ENCODE measurements at places on chromosomes 5 and 9. TPM values are rescaled to one million over a fixed set of nuclear protein-coding genes. Genes with fewer than 3 reads are reported as not detected.

POLK gene
- 22.1 TPM for total RNA-seq

ENTPD2 gene
- not detected for total RNA-seq

DNA sequence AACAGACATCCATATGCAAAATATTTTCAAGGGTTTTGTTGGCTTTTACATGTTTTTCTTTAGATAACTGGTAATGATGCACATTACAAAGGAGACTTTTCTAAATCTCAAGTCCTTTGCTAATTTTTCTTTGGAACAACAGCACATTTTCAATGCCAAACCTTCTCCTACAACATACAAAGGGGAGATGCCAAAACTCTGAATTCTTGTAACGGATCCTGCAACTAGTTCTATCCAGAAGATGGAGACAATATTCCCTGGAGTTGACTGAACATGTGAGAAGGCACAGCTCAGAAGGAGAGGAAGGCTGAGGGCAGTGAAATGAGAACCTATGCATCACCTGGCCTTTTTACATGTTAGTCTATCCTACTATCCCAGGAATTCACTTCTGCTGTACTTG lies 21.0 kb downstream of the DNAJA1 start:
- DNase-seq, result no peak

GRCh38 chr9:122218935-122219855 lies 9.6 kb downstream of the LHX6 start:
- no peak for DNase-seq

DNA sequence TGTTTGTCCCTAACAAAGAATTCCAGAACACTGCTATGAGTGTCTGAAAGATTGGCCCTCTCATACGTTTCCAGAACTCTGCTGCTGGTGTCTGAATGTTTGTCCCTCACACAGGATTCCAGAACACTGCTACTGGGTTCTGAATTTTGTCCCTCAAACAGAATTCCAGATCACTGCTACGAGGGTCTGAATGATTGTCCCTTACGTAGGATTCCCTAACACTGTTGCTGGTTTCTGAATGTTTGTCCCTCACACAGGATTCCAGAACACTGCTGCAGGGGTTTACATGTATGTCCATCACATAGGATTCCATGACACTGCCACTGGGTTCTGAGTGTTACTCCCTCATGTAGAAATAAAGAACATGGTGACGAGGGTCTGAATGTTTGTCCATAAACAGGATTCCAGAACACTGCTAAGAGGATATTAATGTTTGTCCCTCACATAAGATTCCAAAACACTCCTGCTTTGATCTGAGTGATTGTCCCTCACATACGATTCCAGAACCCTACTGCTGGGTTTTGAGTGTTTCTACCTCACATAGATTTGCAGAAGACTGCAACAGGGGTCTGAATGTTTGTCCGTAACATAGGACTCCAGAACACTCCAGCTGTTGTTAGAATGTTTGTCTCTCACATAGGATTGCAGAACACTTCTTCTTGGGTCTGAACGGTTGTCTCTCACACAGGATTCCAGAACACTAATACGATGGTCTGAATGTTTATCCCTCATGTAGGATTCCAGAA lies 214.4 kb downstream of the FOXD4L6 start:
- DNase-seq, result no peak

- DNase-seq, result no peak
Measured at GRCh38 chr9:129075996-129076639, 4.8 kb upstream of the DOLPP1 start.
